Renal cortical epithelial cell (primary cell): ENCODE measurements at places on chromosomes 12 and 14.

DNA sequence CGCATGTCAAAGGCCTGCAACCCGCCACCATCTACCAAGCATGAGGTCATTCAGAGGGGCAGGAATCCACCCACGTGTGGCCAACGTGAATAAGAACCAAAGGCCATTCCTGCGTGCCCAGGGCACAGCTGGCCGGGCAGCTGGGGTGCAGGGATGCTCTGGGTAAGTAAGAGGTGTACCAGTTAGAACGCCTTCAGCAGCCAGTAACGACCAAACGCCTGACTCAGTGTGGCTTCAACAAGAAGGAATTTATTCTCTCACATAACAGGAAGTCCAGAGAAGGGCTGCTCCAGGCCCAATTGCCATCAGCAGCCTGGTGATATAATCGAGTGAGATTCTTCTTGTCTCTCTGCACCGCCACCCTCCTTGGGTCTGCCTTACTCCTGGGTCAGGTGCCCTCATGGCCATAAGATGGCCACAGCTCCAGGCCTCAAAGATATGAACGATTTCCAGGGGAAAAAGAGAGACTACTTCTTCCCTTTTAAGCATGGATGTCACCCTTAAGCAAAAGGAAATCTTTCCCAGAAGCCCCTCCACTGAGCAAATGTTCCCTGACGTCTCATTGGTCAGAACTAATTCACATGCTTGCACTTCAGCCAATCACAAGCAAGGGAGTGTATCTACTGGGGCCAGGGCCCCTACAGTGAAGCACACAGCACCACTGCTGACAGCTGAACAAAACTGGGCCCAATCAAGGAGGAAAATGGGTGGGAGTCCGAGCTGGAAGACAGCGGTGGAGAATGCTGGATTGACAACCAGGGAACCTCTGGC lies 7.3 kb downstream of the TTC7B start:
- DNase-seq, result peak; percentile 72

DNA sequence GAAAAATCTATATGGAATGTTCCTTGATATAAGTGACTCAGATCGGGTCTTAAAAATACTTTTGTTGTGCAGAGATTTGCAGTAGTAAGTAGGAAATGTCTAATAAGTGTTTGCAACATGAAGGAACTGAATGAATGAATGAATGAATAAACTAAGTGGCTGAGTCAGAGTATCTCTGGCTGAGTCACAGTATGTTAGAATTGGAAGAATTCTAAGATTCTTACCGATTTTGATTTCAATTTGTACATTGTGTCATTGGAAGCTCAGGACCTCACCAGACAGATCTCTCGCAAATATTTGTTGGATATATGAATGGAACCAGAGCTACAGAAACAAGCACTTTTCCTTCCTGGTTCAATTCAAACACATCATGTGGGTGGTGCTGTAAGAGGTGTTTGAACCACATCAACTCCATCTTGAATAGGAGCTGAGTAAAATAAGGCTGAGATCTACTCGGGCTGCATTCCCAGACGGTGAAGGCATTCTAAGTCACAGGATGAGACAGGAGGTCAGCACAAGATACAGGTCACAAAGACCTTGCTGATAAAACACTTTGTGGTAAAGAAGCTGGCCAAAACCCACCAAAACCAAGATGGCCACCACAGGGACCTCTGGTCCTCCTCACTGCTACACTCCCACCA lies 123.9 kb upstream of the FOXN3 start:
- peak; percentile 43 for DNase-seq

- DNase-seq, result no peak
Observed at GRCh38 chr12:48866052-48866711, 512 bp upstream of the RND1 start.

DNA sequence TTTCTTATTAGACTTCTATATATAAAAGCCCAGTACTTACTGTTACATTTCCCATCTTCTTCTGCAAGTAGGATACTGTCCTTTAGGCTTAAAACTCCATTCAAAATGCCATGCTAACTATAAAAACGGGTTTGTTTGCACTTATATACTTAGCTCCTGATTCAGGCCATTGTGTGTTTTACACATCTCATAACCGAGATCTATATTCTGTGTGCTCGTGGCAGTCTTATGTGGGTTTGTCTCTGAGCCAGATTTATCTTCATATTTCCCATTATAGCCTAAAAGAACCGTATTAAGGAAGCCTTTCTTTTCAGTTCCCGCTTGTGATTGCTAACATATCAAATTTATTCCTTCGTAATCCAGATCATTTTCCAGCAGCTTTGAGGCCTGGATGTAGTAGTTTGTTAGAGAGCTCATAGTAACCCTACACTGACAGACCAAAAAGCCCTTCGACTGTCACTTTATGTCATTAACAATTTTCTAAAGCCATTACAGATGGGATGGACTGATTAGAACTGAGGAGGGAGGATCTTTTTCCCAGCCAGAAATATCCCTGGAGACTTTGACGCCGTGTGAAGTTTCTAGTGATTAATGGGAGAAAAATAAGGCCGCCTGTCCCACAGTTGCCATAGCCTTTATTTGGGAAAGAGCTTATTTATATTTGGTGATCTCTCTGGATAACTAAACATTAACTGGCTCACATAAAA lies 508.5 kb downstream of the FOXG1 start:
- DNase-seq, result no peak

DNA sequence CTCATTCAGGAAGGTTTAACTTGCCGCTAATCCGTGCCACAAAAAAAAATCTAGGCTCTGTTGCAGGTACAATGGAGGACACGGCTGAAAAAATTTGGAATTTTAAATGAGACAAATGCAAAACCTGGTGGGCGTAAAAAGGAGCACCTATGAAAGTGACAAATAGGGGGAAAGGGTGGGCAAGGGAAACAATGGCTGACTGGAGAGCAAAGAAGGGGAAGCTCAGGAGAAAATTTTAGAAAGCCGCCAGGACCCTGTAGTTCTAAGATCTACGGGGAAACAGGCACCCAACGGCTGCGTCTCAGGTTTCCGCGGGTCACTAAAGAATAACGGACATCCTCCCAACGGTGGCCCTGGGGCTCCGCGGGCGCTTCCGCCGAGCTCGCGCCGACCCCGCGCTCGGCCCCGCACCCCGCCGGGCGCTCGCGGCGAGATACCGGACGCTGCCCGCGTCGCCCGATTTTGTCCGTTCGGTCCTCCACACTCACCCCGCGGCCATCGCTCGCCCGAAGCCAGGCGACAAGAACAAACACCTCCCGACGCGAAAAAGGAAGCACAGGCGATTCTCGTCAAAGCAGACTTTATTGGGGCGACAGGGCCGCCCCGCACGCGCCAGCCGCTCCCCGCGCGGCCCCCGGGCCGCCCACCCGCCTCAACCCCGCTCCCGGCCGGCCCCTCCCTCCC lies 1.1 kb upstream of the YY1 start:
- no peak for DNase-seq

GRCh38 chr12:127145241-127145928 lies 1121.6 kb upstream of the TMEM132C start:
- DNase-seq, result no peak

DNA sequence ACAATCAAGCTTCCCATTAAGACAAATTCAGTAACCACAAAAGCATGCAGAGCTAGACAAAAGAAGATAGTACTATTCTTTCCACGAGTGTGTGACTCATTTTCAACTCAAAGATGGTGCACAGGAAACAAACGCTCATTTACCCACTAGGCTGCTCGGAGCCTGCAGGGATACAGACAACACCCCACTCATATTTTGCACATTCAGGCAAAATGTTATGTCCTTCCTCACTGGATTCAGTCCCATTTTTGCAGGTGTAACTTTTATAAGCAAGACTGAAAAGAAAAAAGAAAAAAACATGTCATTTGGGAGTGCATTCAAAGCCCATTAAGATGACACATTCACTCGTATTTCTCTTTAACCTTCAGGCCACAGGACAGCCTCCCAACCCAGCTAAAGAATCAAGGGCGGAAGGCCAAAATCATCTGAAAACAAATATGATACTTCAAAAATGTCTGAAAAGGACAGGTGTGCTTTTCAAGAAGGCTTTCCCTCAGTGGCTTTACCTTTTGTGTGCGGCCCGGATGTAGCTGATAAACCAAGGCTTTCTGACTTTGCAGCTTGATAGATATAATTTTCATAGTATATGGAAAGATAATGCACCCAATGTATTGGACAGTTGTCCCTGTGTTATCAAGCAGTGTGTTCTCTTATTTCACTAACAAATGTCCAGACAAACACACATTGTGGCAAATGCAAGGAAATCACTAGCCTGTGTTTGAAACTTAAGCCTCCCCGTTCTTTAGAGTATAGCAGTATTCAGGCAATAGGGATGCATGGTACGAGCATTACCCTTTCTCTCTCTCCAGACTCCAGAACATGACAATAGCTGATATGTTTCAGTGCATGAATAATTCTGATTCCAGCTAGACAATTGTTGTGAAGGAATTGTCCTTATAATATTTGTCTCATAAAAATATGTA lies 147.8 kb upstream of the KRR1 start:
- DNase-seq, result peak; percentile 80

GRCh38 chr12:42683933-42684801 lies 94.6 kb upstream of the PRICKLE1 start:
- DNase-seq, result peak; percentile 65

- no peak for DNase-seq
Observed at GRCh38 chr12:96890331-96890730, 16.7 kb upstream of the NEDD1 start.

DNA sequence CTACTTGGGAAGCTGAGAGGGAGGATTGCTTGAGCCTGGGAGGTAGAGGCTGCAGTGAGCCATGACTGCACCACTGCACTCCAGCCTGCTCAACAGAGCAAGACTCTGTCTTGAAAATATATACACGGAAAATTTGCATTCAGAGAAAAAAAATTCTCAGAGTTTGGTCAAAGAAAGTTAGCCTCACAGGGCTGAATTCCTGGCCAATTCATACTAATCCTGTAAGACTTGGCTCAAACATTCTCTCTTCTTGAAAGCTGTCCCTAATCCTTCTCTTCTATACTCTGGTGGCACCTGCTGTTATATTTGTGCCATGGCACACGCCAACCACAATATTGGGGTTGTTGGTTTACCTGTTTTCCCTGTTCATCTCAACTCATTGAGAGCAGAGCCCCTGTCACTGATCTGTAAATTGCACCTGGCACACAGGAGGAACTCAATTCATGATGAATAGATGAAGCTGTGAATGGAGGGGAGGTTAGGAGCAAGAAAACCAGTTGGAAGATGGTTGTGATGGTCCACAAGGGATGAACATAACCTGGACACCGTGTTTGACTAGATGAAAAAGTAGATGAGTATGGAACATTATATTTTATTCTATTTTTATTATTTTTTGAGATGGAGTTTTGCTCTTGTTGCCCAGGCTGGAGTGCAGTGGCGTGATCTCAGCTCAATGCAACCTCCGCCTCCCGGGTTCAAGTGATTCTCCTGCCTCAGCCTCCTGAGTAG lies 36.8 kb upstream of the SPTSSA start:
- peak; percentile 27 for DNase-seq

- DNase-seq, result no peak
Observed at GRCh38 chr12:47828008-47828975, 8.6 kb upstream of the HDAC7 start.

GRCh38 chr12:15700595-15700994 lies 88.6 kb downstream of the EPS8 start:
- DNase-seq, result peak; percentile 96

- no peak for DNase-seq
Observed at GRCh38 chr14:95533391-95533821, 1.4 kb upstream of the GLRX5 start.

DNA sequence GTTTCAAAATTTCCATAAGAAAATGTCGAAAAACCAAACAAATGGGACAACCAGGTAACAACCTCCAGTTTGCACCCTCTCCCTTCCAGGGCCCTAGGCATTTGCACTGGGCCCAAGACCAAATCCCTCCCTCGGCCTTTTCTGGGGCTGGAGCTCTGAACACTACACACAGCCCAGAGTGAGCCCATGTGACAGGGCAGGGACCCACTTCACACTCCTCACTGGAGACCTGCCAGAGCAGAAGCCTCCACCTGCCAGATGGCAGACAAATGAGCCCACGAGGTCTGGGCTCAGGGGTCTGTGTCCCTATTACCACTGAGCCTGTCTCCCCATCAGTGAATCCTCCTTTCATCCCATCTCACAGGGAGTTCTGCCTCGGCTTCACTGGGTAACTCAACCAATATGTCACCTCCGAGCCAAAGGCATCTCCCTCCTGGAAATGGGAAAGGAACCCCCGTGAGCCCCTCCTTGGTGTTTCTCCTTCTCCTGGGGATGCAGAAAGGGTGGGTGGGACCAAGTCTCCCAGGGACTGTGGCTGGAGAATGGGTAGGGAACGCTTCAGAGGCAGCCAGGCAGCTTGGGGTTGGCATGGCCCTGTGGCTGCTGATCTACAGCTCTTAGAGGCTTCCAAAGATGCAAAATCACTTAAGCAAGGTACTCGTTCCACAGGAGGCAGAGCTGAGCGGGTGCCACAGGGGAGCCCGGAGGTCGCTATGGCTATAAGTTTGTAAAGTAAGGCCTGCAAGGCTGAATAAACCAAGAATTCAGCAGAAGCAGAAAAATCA lies 10.6 kb downstream of the VWF start:
- no peak for DNase-seq

GRCh38 chr12:14962797-14963196 lies 1.4 kb upstream of the ARHGDIB start:
- no peak for DNase-seq

- no peak for DNase-seq
Observed at GRCh38 chr12:126862500-126862899, 1404.5 kb upstream of the TMEM132C start.

GRCh38 chr12:7512553-7512952 lies 9.0 kb upstream of the CD163 start:
- DNase-seq, result peak; percentile 49

DNA sequence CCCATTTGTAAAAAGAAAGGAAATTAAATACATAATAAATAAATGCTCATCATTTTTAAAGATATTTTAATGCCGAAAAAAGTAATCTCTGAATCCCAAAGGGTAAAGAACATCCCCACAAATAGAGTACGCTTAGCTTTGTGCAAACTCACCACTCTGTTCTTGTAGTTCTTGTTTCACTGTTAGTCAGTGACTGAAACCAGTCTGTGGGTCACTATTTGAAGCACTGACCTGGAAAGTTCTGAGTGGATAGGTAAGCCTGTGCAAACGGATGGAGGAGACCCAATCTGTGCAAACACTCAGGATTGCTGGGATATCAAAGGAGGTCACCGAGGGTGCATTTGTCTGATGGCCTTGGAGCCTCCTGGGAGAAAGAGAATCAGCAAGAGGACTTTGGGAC lies 68.1 kb upstream of the TSPAN11 start:
- DNase-seq, result no peak

DNA sequence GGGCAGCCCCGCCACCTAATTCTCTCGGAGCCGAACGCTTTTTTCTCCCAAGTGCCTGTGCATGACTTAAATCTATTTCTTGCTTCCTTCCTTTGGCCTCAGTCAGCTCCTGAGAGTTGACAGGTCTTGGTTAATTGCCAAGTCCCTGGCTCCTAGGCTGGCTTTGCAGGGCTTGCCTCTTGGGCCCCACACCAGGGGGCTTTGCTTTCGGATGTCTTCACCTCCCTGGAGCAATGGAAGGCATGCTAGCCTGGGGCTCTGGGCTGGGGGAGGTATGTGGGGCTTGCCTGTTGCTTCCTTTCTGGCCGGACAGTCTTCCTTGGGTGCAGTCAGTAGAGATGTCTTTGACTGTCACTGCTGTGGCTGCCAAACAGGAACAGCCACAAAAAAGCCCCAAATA lies 2.2 kb upstream of the KRT80 start:
- DNase-seq, result peak; percentile 36
